ENCODE measurements at places on chromosomes 13 and 19. TPM values are rescaled to one million over a fixed set of nuclear protein-coding genes. Genes with fewer than 3 reads are reported as not detected.

GRCh38 chr19:51094696-51095279, 12.1 kb upstream of the KLK14 start:
- no peak for DNase-seq

DNA sequence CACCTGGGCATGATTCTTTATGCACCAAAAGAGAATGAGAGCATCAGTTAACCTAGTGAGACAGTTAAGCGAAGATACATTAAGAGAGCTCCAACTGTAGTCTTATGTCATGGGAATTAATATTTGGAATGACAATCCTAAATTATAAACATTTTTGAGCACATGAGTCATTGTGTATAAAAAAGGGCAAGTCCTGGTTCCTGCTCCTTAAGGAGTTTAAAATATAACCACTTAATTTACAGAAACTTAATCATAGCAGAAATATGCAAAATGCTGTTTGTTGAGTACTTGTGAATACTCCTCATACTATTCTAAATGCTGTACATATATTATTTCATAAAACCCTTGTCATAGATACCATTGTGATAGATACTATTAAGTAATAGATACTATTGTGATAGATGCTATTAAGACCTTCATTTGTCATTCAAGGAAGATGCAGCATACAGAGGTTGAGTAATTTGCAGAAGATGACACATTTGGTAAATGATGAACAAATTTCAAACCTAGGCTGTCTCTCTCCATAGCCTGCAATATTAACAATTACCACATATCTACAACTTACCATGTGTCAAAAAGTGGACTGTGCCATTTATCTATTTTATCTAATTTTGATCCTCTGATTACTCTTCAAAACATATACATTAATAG, 301.0 kb downstream of the TBC1D4 start:
- no peak for DNase-seq

DNA sequence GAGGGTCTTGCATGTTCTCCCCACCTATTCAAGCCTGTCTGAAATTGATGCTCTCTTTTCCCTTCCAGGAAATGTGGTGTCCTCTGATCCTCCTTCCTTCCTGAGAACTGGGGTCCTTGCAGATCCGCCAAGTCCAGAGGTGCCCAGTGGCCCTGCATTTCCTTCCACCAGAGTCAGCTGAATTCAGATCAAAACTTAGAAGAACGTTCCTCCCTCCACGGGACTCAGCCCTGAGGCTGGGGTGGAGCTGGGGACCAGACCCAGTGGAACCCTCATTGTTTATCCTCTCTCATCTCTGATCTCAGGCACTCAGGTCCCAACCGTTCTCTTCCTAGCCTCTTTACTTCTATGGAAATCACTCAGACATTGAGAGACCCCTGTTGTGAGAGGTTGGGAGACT, 477.3 kb downstream of the TSHZ3 start:
- no peak for DNase-seq

GRCh38 chr13:33272531-33273124, 12.9 kb downstream of the STARD13 start:
- no peak for DNase-seq

DNA sequence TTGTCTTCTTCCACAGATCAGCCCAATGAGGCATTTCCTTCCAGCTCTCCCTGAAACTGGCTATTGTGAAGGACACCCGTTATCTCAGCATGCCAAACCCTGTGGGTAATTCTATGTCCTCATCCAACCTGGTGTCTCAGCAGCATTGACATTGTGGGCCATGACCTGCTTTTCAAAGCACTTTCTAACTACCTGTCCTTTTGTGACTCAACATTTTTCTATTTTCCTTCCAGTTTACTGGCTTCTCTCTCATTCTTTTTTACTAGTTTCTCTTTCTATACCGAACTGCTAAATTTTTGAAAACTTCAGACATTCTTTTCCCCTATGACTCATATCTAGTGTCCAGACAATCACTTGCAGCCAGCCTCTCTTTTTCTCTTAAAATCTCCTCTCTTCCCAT, 136.4 kb upstream of the HTR2A start:
- no peak for DNase-seq

KLK3 gene
- not detected for total RNA-seq

Measured in sciatic nerve (tissue), 2 donors.